Activated CD4-positive, alpha-beta T cell treated with anti-CD3 and anti-CD28 coated beads, Interleukin-2, amount 10 ng/mL, durations not matched to agents 7 days and 5 days (primary cell): ENCODE measurements at places on chromosomes 16 and 17.
A peak's percentile ranks its signal among the peaks of the same experiment; 100 is the strongest.

- H3K27me3 ChIP-seq = peaks cover 10% of the 10 kb centered on the region
- H3K36me3 ChIP-seq = no peaks in the 10 kb centered on the region
- peak overlapping the region; percentile 52 for H3K27ac ChIP-seq
- peaks cover 10% of the 10 kb centered on the region for H3K4me1 ChIP-seq
- no peak for DNase-seq
Observed at GRCh38 chr17:77893144-77894044, 65.1 kb upstream of the TNRC6C start.

GRCh38 chr17:63116228-63116627 is 150.2 kb downstream of the TANC2 start:
- H3K4me3 ChIP-seq = no peak overlapping the region
- H3K36me3 ChIP-seq = no peaks in the 10 kb centered on the region
- H3K27ac ChIP-seq = no peak overlapping the region
- no peak for DNase-seq
- no peaks in the 10 kb centered on the region for H3K27me3 ChIP-seq

DNA sequence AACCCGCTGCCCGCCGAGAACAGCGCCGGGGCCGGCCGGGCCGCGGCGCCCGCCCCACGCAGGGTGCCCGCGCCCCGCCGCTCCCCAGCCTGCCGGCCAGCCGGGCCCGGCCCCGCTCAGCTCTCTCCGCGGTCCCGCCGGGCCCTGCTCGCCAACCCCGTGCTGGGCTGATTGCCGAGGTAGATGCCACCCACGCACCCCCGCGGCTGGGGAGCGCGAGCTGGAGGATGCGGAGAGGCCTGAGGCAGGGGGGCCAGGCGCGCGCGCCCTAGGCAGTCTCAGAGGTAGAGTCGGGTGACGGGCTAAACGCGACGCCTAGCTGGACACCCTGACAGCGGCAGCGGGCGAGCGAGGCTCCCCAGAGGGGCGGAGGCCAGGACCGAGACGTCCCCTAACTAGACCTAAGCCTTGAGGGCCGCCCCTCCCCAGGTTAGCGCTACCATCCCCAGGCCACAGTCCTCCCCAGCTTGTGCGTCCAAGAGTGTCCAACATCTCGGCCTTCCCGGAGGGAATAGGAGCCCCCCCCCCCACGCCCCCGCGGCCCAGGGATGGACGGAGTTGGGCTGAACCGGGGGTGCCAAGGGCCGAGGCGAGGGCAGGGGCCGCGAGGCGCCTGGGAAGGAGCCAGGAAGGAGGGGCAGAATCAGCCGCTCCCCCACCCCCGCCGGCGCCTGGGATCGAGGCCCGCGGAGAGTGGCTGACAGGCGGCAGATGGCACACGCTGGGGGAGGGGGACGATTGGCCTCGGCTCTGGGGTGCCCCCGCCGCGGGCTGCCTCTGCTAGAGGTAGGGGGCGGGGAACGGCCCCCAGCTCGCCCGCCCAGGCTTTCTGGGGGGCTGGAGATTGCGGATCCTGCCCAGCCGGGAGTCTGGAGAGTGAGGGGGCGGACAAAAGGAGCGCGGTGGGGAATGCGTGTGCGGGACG is 2.5 kb upstream of the ZNF423 start:
- H3K27ac ChIP-seq = no peak overlapping the region
- no peak overlapping the region for H3K4me3 ChIP-seq
- H3K27me3 ChIP-seq = peaks cover 56% of the 10 kb centered on the region
- H3K36me3 ChIP-seq = peaks cover 1% of the 10 kb centered on the region
- DNase-seq = no peak
- peaks cover 13% of the 10 kb centered on the region for H3K4me1 ChIP-seq

GRCh38 chr16:84570739-84571403 is 47.0 kb downstream of the COTL1 start:
- no peaks in the 10 kb centered on the region for H3K27me3 ChIP-seq
- H3K27ac ChIP-seq = peak overlapping the region; percentile 78
- H3K4me1 ChIP-seq = peaks cover 58% of the 10 kb centered on the region

DNA sequence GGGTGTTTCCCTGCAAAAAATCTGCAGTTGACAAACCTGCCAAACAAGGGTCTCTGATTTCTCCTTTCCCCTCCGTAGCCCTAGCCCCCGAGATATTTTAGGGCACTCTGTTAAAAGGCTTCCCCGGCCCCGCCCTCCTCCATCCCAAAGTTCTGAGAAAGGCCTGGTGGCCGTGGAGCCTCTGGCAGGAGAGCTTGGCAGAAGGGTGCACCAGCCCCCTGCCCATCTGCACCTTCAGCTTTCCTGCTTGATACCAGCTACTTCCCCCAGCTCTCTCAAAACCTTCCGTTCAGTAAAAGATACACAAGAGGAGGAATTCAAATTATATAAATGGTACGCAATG is 711 bp upstream of the CANT1 start:
- H3K27ac ChIP-seq = peak overlapping the region; percentile 97
- H3K36me3 ChIP-seq = peaks cover 17% of the 10 kb centered on the region
- H3K4me3 ChIP-seq = peak overlapping the region; percentile 87
- DNase-seq = no peak
